HS-5 (cell line): ENCODE measurements at places on chromosomes 13 and 19.

- no peak for DNase-seq
Measured at GRCh38 chr19:38975214-38975860, at the start of gene FBXO17. TSS of gene FBXO17 (minus strand) at chr19:38975742. CDS start at chr19:38950319, 25,423 bp downstream.

DNA sequence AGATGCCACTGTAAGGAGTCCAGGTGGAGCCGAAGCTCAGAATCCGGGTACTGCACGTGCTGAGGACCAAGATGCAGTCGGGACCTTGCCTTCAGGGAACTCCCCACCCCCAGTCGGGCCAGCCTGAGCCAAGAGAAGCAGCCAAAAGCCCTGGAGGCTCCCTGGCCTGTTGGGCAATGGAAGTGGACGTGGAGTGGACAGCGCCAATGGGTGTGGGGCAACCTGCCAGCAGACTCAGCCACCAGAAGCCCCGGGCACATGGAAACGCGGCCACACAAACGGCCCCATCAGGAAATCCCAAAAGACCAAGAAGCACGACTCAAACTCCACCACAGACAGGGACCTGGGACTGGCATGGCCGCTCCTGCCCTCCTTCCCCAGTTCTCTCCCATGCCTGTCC lies 30.0 kb upstream of the KCTD15 start:
- no peak for DNase-seq

DNA sequence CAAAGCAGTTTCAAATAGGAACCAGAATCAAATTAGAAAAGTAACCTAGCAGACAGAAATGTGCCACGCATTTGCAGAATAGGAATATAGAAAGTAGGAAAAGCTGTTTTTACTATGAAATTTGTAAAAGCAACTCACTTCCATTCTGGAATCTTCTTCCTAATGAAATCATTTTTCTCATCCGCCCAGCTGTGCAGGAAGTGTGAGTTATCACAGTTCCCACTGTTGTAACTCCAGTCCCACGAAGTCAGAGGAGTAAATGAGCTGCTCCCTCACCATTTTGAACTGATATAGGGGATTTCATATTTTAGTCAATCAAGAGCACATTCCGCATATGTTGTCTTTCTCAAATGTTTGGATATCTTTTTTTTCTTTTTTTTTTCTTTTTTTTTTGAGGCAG lies 230.8 kb downstream of the TBC1D4 start:
- DNase-seq = no peak

- no peak for DNase-seq
Measured at GRCh38 chr19:4597975-4598671, 38.6 kb upstream of the SEMA6B start.

DNA sequence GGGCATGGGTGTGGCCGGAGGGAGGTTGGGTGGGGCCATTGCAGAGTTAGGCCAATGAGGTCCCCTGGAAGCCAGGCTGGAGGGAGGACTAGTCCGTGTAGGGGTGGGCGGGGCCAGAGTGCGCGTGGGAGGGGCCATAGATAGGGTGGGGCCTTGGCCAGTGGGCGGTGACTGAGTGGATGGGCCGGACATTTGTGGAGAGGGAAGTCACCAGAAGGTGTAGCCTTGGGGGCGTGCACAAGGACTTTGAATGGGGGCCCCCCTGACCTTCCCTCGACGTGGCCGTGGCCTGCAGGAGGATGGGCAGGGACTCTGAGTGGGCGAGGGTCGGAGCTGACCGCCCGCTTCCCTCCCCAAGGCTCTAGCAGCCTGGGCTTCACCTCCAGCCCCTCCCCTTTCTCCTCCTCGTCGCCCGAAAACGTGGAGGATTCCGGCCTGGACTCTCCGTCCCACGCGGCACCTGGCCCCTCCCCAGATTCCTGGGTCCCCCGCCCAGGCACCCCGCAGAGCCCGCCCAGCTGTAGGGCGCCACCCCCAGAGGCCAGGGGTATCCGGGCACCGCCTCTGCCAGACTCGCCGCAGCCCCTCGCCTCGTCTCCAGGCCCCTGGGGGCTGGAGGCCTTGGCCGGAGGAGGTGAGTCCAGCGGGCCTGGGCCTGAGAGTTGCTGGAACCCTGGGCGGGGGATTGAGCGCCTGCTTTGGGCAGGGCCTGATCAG lies 16.5 kb upstream of the B3GNT3 start:
- no peak for DNase-seq

- DNase-seq = no peak
Measured at GRCh38 chr13:40666933-40667621, 636 bp upstream of the FOXO1 start.
